ENCODE measurements at places on chromosomes 7 and 10.

GRCh38 chr7:140196361-140197217, 19.8 kb upstream of the KDM7A start:
- no peak for DNase-seq

DNA sequence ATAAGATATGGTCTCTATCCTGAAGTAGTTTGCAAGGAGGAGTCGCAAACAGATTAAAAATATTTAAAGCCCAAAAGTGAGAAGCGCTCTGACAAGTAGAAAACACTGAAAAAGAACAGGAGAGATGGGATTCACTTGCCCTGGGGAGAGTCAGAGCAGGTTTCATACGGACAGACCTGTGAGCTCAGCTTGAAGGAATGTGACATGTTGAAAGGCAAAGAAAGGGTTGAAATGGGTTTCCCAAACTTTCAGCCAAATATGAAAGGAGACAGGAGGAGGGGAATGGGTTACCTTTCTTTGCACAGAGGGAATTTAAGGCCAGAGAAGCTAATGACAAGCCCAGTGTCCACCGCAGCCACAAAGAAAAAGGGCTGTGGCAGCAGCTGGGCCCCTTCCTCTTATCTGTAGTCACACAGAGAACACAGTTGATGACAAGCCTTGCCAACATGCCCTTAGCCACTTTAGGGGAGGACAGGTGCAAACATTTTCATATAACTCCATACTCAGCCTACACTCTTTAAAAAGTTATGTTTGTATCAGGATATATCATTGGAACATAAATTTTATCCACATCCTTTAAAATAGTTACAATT, 14.9 kb downstream of the HOXA1 start:
- DNase-seq = no peak

DNA sequence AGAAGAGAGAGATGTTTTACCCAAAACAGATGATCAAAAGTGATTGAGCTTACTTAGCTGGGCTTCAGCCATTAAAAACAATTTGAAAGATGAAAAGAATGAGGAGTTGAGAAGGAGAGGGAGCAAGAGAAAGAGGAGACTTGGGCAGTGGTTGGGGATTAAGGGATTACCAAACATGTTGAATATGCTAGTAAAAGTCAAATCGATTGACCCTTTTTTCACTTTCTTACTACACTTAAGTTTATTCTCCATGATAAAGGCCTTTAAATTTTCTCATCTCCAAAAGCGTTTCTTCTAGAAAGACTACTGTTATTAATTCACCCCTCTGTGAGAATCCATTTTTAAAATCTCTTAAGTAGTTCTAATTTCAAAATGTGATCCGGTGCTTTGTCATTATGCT, 1254.0 kb upstream of the PHF14 start:
- DNase-seq = no peak

- no peak for DNase-seq
Observed at GRCh38 chr10:61283481-61284221, 169.5 kb downstream of the TMEM26 start.

- no peak for DNase-seq
Observed at GRCh38 chr7:135801045-135801693, 52.6 kb upstream of the FAM180A start.

DNA sequence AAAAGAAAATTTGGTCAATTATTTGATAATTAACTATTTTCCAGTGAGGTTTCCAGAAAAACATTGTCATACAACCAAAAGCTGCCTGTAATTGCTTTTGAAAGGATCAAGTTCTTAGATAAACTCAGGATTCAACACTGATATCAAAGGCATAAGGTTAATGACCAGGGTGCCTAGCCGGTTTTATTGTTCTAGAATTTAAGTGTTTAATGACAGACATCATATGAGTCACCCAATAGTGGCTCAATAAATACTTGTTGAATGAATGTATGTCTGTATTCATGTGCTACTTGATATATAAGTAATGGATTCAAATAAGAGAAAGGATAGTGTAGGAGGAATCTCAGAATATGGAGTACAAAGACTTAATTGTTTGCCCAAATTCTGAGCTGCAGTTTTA, 196.1 kb upstream of the LRGUK start:
- DNase-seq = no peak

- no peak for DNase-seq
Observed at GRCh38 chr10:14909101-14909500, 30.4 kb downstream of the SUV39H2 start.

GRCh38 chr10:51214207-51215196, 140.2 kb downstream of the PRKG1 start:
- no peak for DNase-seq

DNA sequence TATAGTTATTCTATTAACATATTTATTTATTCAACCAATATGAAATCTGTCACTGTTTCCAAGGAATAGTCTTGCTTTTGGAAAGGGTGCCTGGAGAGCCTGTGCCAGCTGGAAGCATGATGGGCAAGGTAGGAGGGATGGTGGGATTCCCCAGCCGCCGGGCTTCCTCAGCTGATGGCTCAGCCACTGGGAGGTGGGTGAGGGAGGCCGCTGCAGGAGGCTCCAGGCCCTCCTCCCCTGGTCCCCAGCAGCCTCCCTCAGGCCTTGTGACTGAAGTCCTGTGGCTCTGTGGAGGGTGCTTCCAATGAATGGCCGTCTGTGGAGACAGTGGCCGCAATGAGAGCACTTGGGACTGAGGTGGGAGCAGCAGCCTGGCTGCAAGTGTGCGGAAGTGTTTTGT, 27.0 kb downstream of the SPAG6 start:
- DNase-seq = no peak

- peak; percentile 73 for DNase-seq
Observed at GRCh38 chr7:156650042-156650441, 9.5 kb downstream of the RNF32 start.

- DNase-seq = no peak
Observed at GRCh38 chr7:78389022-78389421, 590.4 kb downstream of the PHTF2 start.

- DNase-seq = no peak
Observed at GRCh38 chr10:6018422-6018821, 41.1 kb upstream of the IL15RA start.

GRCh38 chr7:9328296-9328695, 894.9 kb downstream of the NXPH1 start:
- DNase-seq = no peak

DNA sequence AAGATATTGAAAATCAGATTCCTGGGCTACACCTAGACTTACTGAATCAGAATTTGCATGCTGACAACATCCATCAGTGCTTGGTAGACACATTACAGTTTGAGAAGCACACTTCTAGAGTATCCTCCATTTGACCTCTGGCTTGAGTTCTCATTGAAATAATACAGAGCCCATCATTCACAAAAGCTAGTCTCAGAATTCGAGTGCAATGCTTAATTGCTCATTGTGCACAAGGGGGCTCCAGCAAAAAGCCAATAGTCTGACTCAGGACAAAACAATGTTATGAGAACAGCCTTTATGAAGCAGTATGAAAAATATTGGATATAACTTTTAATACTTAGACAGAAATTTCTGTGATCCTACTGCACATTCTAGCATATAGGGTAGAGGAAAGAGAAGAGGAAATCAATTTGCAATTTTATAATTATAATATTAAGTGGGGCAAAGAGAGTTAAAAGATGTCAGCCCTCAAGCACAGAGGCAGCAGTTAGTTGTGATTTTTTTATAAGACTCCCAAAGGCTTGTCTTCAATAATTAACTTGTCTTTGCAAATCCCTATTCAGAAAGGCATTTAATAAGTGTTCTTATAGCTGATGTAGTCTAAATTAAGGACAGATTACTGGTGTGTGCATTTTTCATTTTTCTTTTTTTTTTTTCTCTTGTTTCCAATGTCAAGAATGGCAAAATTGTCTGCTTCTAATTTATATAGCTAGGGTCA, 105.8 kb upstream of the ANK3 start:
- no peak for DNase-seq

DNA sequence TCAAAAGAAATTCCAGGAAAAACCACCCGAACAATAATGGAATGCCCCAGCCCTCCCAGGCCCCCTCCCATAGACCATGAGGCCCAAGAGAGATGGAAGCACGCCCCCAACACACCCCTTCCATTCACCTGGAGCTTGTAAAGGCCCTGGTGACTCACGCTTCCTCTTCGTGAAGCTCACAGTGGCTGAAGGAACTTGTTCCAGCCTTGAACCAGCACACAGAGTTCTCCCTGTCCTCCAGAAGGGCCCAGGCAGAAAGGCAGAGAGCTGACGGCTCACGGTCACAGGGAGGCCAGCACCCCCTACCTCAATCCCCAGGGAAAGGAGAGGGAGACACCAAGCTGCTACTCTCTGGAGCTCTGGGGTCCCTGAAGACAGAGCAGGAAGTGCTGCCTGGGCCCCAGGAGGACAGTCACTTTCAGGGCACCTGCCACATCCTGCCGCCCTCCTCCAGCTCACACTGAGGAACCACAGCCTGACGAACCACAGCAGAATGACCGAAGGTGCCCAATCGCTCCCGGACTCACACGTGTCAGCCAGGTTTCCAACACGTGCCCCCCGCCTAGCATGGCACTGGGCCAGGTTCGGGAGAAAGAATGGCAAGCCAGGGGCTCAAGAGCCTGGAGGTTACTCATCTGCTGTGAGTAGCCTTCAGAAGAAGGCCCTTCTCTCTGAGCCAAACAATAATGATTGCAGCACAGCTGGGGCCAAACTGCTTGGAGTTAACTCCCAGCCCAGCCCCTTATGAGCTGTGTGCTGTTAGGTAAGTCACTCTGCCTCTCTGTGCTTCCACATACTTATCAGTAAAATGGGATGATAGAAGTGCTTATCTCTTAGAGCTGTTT, 52.8 kb downstream of the DLG5 start:
- no peak for DNase-seq

GRCh38 chr10:102713539-102713813, 721 bp downstream of the ARL3 start:
- DNase-seq = no peak

DNA sequence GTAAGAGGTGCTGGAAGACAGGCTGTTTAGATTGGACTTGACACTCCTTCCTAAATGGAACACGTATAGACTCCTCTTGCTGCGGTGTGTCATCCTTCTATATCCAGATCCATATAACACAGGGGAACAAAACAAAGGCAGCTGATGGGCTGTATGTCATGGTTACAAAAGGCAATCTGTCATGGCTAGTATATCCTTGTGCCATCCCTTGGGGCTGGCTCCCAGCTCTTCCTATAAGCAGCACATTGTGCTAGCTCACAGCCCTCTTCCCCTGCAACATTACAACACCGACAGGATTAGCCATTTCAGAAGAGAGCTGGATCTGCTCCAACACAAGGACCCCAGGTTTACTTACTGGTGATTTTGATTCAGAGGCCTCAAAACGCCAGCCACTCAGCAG, 15.3 kb downstream of the LIPK start:
- no peak for DNase-seq

Measured in left lobe of liver (tissue), 2 donors.